GM12892 (cell line): ENCODE measurements at places on chromosomes 6 and 20.

DNA sequence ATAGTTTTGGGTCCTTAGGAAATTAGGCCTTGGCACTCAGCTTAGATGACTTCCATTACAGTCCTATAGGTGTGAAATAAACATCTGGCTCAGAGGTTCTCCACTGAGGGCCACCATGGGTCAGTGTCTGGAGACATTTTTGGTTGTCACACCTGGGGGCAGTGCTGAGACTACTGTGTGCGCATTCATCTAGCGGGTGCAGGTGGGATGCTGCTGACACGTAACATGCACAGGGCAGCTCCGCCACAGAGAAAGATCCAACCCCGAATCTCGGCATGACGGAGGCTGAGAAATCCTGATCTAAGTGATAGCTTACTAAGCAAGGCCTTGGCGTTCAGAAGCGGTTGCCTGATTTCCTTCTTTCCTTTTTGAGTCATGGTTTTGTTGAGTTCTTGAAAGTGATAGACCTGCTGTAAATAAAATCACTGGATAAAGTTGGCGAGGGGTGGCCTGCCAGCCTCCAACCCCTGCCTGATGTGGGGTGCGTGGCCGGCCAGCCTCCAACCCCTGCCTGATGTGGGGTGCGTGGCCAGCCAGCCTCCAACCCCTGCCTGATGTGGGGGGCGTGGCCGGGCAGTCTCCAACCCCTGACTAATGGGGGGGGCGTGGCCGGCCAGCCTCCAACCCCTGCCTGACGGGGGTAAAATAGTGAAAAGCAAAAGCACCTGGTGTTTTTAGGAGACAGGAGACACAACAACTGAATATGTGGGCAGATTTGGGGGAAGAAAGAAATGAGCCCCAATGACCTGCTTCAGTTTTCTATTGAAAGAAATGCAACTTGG, 158.1 kb downstream of the CDH26 start:
- no peak for DNase-seq

GRCh38 chr20:56865055-56865454, 235.9 kb downstream of the TFAP2C start:
- no peak for DNase-seq

DNA sequence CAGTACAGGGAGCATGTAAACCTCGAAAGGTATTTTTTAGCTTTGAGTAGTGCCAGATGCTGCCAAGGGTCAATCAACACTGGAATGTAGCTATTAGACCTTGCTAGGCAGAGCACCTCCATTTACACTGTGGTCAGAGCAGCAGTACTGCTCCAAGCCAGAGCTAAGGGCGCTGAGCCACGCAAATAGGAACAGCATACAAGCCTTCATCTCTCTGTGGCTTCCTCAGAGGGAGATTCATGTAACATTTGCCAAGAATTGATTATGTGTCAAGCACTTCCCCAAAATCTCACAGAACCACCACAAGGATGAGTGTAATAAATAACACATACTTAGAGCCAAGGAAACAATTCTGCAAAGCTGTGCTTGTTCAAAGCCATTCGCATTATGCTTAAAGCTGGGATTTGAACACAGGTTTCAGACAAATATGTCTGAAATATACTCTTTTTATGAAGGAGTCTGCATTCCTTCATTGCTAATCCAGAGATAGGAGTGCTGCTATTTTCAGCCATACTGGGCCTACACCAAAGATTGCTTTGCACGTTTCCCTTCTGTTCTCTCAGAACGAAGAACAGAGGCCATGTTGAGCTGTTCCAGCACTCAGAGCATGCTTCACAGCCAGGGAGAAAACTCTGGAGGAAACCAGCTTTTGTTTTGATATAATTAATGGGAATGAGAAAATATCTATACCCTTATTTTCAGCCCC, 97.7 kb downstream of the SLC16A10 start:
- DNase-seq, result no peak

DNA sequence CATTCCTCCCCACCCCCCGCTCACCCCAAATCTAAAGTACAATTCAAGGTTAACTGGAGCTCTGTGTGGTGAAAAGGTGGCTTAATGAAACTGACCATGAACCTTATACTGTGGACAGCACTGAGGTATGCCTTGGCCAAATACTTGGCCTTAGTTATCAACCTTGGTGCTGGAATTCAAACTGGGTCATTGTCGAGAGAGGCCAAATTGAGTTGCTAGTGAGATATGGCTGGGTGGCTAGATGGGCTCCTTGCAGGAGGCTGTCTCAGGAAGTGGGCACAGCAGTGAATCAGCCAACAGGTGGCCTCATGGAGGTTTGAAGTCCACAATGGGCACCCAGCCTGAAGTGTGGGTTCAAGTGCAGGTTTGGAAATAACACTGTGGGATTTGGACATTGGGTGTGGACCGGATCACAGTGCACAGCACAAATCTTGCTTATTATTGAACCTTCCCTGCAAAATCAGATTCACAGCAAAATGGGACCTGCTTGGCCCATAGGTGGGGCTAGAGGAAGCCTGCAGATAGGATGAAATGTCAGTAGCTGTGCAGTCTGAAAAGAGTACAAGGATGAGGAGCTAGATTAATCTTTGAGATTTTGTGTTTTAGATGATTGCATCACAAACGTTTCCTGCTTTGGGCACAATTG, 5.6 kb upstream of the BTBD3 start:
- DNase-seq, result no peak

DNA sequence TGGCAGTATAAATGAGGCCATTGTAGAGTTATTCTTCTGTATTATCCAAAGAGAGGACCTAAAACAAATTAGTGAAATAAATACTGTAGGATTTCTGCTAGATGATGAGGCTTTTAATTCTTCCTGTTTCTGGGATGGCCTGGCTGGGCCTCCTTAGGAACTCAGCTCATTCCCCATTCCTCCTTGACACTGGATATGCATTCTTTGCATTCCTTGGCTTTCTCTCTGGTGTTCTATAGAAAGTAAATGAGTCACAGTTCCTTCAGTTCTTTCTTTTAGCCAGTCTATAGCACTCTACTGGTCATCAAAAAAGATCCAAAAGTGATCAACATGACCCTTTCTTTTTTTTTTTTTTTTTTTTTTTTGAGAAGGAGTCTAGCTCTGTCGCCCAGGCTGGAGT, 8.6 kb downstream of the OR10C1 start:
- DNase-seq, result no peak

DNA sequence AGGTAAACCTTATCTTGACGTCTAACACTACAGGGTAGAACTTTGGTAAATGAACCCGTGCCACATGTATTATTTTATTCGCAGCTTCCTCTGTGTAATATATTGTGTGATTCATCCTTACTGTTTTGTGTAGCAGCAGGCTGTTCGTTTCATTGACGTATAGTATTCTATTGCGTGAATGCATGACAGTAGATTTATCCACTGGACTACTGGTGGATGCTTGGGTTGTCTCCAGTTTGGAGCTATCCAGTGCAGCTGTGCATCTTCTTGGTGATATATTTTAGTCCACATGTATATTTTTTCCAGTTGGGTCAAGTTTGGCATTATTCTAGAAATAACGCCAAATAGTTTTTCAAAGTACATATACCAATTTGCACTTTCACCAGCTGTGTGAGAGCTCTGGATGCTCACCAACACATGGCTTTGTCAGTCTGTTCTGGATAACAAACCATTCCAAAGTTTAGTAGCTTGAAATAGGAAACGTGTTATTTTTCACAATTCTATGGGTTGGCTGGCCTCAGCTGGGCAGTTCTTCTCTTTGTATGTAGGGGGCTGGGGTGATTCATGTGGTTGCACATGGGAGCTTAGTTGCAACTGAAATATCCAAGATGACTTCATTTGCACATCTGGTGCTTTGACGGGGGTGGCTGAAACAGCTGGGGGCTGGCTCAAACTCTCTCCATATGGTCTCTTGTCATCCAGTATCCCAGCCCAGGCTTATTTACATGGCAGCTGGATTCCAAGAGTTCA, 9.3 kb downstream of the ECT2L start:
- DNase-seq, result no peak

GRCh38 chr6:87282743-87283142, 39.6 kb upstream of the SMIM8 start:
- no peak for DNase-seq

- peak; percentile 97 for DNase-seq
These were observed at the start of gene NELFCD for GRCh38 chr20:58980711-58981627. Gene NELFCD, plus strand, starts transcription at chr20:58981256. Its CDS starts 54 bp downstream, at chr20:58981310.

DNA sequence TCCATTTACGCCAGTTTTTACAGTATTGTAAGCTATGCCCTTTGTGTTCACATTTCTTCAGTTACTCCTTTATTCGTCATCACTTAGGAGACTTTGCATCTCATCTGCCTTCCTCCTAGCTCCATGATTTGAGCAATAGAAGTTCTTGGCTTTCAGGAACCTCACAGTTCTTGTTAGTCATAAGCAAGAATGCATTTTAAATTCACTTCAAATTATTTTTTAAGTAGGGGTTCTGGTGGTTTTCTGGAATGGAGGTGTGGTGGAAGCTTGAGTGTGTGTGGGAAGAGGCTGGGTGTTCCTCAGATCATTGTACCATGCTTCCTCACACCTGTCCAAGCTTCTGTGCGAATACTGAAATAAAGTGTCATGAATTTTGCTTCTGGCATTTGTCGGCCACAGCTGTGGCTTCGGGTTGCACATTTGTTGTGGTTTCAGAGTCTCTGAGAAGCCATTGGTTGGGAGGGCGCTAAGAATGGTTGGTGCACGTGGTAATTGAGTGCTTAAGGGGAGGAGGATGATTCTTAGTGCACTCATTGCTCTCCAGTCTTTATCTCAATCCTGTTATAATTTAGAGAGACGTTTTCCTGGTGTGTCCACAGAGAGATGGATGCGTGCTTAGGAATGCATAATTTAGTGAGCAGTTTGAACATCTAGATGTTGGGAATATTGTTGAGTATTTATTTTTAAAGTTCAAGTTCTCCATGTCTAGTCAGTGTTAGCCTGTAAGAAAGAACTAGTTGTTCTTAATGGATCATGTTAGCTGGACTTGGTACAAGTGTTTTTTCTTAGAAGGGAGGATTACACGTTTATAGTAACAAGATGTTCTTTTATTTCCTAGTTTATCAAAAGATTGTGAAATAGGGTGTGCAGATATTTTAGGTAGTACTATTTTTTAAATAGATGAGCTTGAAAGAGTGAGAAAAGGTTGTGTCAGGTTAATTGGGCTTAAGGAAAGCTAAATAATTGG, 31.9 kb downstream of the FOXO3 start:
- DNase-seq, result peak; percentile 31

DNA sequence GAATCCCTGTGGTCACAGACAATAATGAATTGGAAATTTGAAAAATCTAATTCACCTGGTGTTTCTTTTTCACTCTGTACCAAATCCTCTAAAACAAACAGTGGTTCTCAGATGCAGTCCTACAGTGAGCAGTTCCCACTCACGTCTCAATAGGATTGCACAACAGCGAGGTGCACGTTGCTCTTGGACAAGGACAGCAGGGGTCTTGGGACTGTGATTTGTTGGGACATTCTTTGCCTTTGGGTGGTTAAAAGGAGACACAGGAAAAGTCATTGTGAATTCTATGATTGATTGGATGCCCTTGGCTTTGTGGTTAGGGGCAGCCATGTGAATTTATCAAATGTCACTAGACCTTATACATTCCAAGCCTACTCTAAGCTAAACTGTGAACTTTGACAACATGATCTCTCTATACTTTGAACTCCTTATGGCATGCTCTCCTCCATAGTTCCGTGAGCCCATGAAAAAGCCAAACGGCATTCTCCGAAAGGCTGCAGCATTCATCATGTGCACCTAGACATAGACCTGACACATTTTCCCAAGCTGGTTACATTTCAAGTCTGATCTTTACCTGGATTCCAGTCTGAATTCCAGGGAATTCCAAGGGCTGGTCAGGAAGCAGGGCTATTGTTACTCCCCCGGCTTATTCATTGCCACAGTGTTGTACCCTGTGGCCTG, 647 bp downstream of the UNC93A start:
- no peak for DNase-seq

GRCh38 chr20:59481067-59481466, 123.3 kb upstream of the PHACTR3 start:
- DNase-seq, result no peak

- no peak for DNase-seq
These were observed 9.3 kb downstream of the TRAPPC3L start for GRCh38 chr6:116536216-116536621.

DNA sequence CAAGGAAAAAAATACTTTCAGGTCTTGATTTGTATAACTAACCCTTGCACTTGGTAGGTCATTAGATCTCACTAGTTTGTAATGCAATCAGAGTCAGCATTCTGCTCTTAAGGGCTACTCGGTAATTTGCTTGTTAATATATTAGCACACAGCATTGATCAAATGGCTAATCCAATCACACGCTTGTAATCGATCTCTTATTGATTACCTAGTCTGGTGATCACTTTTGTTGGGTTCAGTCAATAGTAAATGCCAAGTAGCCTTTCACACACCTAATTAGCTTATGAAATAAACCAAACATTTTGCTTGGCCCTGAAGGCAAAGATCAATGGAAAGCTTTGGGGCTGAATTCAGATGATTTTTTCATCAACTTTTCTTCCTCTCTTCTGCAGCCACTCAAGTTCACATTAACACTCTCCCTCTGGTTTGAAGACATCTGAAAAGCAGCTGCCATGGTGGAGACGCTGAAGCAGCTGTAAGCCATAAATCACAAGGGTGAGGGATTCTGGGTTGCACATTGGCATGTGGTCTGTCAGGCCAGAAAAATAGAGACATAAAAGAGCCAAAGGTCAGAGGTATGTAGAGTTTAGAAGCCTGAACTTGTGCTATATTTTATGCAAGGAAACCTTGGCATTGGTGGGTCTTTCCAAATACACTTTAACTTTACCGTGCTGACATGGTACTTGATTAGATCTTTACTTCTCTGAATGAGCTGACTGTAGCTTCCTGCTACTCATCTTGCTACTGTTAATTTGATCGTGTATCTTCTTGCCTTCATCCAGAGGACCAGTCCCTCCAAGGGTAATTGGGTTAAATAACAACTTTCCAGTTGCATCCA, 234.4 kb downstream of the SIM1 start:
- no peak for DNase-seq

- DNase-seq, result no peak
These were observed 57.1 kb upstream of the GJE1 start for GRCh38 chr6:142075516-142076101.

- no peak for DNase-seq
These were observed 4.6 kb downstream of the SYTL3 start for GRCh38 chr6:158654498-158654897.

DNA sequence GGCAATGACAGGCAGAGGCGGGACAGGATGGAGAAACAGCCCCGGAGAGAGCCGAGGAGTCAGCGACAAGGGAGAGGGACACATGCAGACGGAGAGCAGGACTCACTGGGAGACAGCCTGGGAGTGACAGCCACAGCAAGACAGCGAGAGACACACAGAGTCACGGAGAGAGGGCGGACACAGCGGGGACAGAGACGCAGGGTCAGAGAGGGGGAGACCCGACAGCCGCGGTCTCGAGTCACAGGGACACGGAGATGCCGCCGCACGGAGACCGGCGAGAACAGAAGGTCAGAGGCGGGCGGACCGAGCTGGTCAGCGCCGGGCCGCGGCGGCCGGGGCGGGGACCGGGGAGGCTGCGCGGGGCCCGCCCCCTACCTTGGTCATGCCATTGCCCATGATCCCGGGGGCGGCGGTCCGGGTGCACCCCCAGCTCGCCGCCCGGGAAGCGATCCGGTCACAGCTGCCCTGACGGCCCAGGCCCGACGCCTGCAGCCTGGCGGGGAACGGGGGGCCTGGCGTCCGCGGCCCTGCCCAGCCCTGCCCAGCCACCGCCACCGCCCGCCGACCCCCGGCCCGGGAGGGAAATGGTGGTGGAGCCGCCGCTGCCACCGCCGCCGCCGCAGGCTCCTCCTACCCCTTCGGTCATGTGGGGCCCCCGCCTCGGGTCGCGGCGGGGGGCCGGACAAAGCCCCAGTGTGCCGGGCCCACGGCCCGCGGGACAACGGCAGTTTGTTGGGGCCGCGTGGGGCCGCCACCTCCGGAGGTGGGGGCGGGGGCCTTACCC, at the start of the genes DUSP15 and TTLL9:
Gene DUSP15, minus strand, starts transcription at position 586 of the 784 bp plus-strand sequence. Its CDS starts 190 bp downstream, at position 396.
Gene TTLL9, plus strand, starts transcription at position 693 of the 784 bp plus-strand sequence. CDS start 493 bp downstream, outside the sequence.
- no peak for DNase-seq
